Nucleus accumbens (tissue), 56 donors: ENCODE measurements at places on chromosomes 1 and 21.

DNA sequence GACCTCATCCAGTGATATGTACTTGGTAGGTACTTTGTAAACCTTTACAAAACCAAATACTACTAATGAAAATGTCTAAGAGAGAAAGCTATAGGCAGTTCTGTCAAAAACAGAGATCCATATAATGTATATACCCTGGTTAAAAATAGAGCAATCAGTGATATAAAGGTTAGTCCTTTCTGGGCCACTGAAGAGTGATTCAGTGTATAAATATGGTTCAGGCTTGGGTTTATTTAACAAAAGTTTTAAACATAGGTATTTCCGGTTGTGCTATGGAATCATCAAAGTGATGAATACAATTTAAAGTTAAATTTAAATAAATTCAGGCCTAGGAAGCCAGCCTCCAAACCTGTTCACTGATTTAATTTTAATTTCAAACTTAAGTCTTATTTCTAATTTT, 108.4 kb upstream of the DMRTA2 start:
- DNase-seq = no peak

GRCh38 chr1:10598389-10598702, 123.6 kb downstream of the PEX14 start:
- no peak for DNase-seq

DNA sequence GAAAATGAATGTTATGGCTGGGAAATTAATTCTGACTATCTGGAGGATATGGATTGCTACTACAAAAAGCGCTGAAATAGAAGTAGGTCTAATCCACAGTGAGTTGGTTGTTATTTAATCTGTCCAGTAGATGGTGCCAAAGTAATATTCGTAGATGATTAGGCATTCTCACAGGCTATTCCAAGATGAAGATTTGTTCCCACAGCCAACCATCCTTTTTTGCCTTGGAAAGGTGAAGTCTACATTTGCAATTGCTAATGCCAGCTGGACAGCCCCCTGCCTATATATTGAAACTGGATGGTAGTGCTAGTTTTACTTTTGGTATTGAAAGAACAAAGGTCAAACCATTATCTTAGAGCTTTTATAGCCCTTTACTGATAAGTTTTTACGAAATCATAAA, 43.8 kb downstream of the RBM11 start:
- no peak for DNase-seq

DNA sequence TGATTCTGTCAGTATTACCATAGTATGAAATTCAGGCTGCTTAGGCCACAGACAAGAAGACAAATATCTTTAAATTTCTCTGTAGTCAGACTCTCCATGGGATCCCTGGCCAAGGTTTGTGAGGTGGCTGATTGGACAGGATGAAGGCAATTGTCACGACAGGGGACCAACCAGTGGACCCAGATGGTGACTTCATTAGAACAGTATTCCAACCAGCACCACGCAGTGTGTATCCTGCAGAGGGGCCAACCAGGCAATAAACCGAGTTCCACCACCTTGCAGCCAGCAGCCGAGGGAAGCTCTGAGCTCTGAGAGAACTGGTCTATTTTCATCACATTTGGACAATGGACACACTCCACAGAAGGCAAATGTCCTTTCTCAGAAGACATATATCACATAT, 16.1 kb downstream of the DSCAM start:
- no peak for DNase-seq

GRCh38 chr21:41777951-41778815, 11.3 kb upstream of the RIPK4 start:
- peak; percentile 18 for DNase-seq

- DNase-seq = no peak
Observed at GRCh38 chr1:91124989-91125417, 103.2 kb upstream of the ZNF644 start.

- no peak for DNase-seq
Observed at GRCh38 chr21:46189959-46190490, 5.8 kb upstream of the SPATC1L start.

DNA sequence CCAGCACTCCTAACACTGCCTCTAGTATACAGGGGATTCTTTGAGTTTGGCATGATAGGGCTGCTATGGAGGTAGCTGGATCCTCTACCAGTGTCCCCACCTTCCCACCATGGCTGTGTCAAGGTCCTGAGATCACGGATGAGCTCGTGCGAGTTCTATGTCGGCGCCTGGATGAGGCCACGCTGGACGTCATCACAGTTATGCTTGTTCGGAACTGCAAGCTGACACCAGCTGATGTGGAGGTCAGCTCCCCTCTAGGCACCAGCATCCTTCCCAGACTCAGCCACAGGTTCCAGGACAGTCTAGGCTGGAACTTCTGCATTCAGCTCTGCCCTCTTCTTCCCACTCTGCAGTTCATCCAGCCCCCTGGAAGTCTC, 15.2 kb downstream of the HYI start:
- DNase-seq = no peak

GRCh38 chr21:46046471-46046870, 51.4 kb upstream of the COL6A2 start:
- no peak for DNase-seq

DNA sequence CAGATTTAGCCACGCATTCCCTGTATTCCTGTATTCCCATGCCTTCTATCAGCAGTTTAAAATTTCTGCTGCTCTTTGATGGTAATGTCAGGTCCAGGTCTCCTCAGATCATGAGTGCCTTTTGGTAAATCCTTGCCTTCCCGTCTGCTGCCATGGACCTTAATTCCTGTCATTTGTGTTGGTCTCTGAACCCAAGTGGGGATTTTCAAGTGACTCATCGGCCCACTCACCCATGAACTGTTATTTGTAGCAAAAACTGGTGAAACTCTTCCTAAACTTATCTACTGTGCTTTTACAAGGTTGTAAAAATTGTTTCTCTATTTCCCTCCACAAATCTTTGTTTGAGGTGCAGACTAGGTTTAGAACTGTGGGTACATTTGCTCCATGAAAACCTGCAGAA, 47.4 kb downstream of the ACTN2 start:
- DNase-seq = no peak
